ENCODE measurements at places on chromosomes 2 and 18.

DNA sequence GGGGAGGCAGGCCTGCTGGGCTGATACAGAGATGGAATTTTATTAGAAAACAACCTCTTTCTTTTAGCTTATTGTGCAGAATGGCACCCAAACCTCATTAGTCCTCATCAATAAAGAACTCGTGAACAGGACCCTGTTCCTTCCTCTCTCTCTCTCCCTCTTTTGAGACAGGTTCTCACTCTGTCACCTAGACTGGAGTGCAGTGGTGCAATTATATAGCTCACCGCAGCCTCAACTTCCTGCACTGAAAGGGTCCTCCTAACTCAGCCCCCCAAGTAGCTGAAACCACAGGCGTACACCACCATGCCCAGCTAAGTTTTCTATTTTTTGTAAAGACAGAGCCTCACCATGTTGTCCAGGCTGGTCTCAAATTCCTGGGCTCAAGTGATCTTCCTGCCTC, 21.7 kb upstream of the AP1S3 start:
- H3K27ac ChIP-seq = no peak overlapping the region
- no peak for DNase-seq
- H3K4me1 ChIP-seq = no peaks in the 10 kb centered on the region
- no peak overlapping the region for H3K4me3 ChIP-seq
- H3K36me3 ChIP-seq = no peaks in the 10 kb centered on the region

- no peak overlapping the region for H3K27ac ChIP-seq
- H3K4me3 ChIP-seq = no peak overlapping the region
- no peaks in the 10 kb centered on the region for H3K36me3 ChIP-seq
- DNase-seq = no peak
Measured at GRCh38 chr2:171201271-171201670, 40.6 kb upstream of the TLK1 start.

- H3K4me3 ChIP-seq = no peak overlapping the region
- no peaks in the 10 kb centered on the region for H3K4me1 ChIP-seq
- H3K27me3 ChIP-seq = no peaks in the 10 kb centered on the region
- no peak overlapping the region for H3K27ac ChIP-seq
Measured at GRCh38 chr2:220296174-220296573, 668.7 kb downstream of the SLC4A3 start.

GRCh38 chr2:64945973-64946768, 43.0 kb upstream of the SLC1A4 start:
- no peak overlapping the region for H3K4me3 ChIP-seq
- H3K27ac ChIP-seq = no peak overlapping the region
- H3K27me3 ChIP-seq = no peaks in the 10 kb centered on the region
- no peaks in the 10 kb centered on the region for H3K36me3 ChIP-seq

DNA sequence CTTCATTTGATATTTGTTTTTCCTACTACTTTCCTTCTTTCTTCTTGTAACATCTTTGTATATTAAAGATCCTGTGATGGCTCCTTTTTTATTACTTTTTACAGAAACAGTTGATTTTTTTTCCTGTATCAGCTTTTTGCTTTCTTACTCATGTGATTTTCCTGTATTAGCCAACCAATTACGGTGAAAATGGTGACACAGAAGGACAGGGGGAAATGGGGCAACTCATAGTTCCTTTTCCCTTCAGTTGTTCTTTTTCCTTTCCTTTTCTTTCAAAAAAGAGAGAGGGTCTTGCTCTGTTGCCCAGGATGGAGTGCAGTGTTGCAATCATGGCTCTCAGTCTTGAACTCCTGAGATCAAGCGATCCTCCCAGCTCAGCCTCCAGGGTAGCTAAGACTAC, 117.8 kb downstream of the ATL2 start:
- H3K4me3 ChIP-seq = no peak overlapping the region
- H3K27ac ChIP-seq = no peak overlapping the region
- no peaks in the 10 kb centered on the region for H3K4me1 ChIP-seq
- DNase-seq = no peak
- no peaks in the 10 kb centered on the region for H3K27me3 ChIP-seq
- no peaks in the 10 kb centered on the region for H3K36me3 ChIP-seq

DNA sequence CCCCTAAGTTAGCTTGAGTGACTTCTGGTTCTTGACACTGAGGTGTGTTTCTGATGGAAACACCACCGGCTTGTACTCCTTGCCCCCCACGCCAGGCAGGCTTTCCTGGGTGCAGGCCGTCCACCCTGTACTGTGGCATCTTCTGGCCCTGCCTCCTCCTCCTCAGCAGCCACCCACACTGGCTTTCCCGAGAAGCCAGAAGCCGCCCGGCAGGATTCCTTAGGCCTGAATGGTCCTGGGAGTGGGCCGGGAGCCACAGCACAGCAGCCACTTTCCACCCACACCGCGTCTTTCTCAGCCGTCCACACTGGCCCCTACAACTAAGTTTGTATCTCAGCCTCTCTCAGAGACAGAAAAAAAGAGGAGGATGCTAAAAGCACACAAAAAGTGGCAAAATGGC, 2.1 kb upstream of the HSBP1L1 start:
- DNase-seq = no peak
- H3K27ac ChIP-seq = no peak overlapping the region
- H3K4me3 ChIP-seq = no peak overlapping the region
- peaks cover 18% of the 10 kb centered on the region for H3K4me1 ChIP-seq

GRCh38 chr18:50154420-50154819, 40.5 kb downstream of the MYO5B start:
- H3K27me3 ChIP-seq = no peaks in the 10 kb centered on the region
- no peaks in the 10 kb centered on the region for H3K36me3 ChIP-seq
- DNase-seq = no peak
- H3K27ac ChIP-seq = no peak overlapping the region
- H3K4me1 ChIP-seq = no peaks in the 10 kb centered on the region

- H3K27me3 ChIP-seq = no peaks in the 10 kb centered on the region
- no peaks in the 10 kb centered on the region for H3K4me1 ChIP-seq
- no peaks in the 10 kb centered on the region for H3K36me3 ChIP-seq
Measured at GRCh38 chr2:234135750-234136221, 85.3 kb downstream of the SPP2 start.

- no peaks in the 10 kb centered on the region for H3K27me3 ChIP-seq
- peak overlapping the region; percentile 80 for H3K27ac ChIP-seq
- no peaks in the 10 kb centered on the region for H3K4me1 ChIP-seq
- H3K4me3 ChIP-seq = no peak overlapping the region
- H3K36me3 ChIP-seq = no peaks in the 10 kb centered on the region
Measured at GRCh38 chr2:95043300-95044093, 18.0 kb downstream of the MAL start.

GRCh38 chr2:119306196-119306590, 60.4 kb downstream of the C2orf76 start:
- H3K4me3 ChIP-seq = peak overlapping the region; percentile 32
- no peaks in the 10 kb centered on the region for H3K36me3 ChIP-seq
- H3K4me1 ChIP-seq = no peaks in the 10 kb centered on the region
- no peaks in the 10 kb centered on the region for H3K27me3 ChIP-seq
- H3K27ac ChIP-seq = peak overlapping the region; percentile 52

DNA sequence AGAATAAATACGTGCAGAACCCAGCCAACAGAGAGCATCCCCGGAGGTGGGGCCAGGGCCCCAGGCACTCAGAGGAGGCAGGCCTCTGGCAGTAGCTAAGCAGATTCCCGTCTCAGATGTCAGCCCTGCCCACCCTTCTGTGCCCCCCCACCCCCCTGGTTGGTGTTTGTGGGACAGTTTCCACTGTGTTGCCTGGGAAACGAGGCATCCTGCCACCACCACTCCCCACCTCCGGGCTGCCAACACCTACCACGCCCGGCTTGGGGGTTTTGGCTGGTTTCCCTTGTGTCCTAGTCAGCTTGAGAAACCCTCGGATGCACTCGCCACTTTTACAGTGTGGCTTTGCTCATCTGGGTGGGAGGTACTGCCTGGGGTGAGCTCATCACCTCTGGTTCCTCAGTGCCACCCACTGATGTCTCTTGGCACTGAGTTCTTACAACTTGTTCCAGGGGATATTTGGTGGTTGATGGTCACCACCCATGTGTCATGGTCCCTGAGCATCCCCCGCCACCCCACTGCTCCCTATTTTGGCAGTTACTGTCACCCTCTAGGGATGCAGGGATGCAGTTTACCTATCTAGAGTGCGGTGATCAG, 72.4 kb upstream of the YWHAQ start:
- peak; percentile 70 for DNase-seq
- H3K4me3 ChIP-seq = no peak overlapping the region
- H3K36me3 ChIP-seq = no peaks in the 10 kb centered on the region

DNA sequence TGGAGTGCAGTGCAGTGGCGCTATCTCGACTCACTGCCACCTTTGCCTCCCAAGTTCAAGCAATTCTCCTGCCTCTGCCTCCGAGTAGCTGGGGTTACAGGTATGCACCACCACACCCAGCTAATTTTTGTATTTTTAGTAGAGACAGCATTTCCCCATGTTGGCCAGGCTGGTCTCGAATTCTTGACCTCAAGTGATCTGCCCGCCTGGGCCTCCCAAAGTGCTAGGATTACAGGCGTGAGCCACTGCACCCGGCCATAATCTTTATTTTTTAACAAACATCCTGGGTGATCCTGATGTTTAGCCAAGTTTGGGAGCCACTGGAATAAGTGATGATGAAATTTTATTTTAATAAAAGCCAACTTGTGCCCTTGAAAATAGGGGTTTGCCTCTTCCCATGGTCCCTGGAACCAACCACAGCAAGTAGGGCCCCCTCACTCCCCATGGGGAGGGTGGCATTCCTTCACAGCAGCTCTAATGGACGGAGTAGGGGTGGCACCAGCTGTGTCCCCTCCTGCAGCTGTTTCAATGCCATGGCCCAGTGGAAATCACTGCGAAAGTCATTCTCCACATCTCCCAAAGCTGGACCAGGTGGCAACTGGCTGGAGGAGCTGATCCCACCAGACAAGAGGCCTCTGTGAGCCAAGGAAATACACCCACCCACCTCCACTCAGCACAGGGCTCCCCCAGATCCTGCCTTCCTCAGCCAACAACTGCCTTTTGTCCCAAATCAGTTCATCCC, 194.8 kb downstream of the ZFP36L2 start:
- H3K36me3 ChIP-seq = no peaks in the 10 kb centered on the region
- peak overlapping the region; percentile 79 for H3K27ac ChIP-seq
- no peak for DNase-seq
- no peaks in the 10 kb centered on the region for H3K4me1 ChIP-seq
- H3K4me3 ChIP-seq = no peak overlapping the region
- no peaks in the 10 kb centered on the region for H3K27me3 ChIP-seq

DNA sequence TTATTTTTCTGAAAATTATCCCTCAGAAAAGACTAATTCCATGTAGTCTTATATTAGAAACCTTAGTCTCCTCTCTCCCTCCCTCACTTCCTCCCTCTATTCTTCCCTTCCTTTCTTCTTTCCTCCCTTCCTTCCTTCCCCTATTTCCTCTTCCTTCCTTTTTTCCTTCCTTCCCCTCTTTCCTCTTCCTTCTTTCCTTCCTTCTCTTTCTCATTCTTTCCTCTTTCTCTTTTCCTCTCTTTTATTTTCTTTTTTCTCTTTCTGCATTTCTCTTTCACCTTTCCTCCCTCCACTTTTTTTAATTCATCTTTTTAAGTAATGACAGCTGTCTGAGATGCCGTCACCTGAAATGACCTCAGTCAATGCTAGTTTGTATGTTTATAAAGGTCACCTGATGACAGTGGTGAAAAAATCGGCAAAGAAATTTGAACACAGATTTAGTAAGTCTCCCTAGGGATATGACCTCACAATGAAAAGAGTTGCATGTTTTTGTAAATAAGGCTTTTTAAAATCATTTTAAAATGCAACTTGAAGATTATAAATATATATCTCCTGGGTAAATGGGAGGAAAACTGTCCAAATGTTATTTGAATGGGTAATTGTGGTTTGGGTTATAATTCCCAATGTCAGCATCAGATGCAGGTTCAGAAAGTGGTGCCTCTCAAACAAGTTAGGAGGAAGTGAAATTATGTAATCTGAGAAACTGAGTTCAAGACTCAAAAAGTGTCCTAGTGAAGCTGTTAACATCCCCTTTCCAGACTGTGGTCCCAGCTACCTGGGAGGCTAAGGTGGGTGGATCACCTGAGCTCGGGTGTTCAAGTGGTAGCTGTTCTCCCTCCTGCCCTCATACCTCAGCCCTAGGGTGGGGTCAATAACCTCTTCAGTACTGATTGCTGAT, 90.3 kb upstream of the ST3GAL5 start:
- no peaks in the 10 kb centered on the region for H3K27me3 ChIP-seq
- no peak overlapping the region for H3K27ac ChIP-seq
- no peak overlapping the region for H3K4me3 ChIP-seq

GRCh38 chr2:28049416-28049815, 158.9 kb downstream of the BABAM2 start:
- peaks cover 3% of the 10 kb centered on the region for H3K4me1 ChIP-seq
- H3K36me3 ChIP-seq = no peaks in the 10 kb centered on the region
- no peak overlapping the region for H3K27ac ChIP-seq
- H3K4me3 ChIP-seq = no peak overlapping the region

- H3K27me3 ChIP-seq = no peaks in the 10 kb centered on the region
- no peak for DNase-seq
- no peak overlapping the region for H3K27ac ChIP-seq
- H3K4me3 ChIP-seq = no peak overlapping the region
- no peaks in the 10 kb centered on the region for H3K36me3 ChIP-seq
Measured at GRCh38 chr2:26541401-26542193, 63.7 kb upstream of the OTOF start.

DNA sequence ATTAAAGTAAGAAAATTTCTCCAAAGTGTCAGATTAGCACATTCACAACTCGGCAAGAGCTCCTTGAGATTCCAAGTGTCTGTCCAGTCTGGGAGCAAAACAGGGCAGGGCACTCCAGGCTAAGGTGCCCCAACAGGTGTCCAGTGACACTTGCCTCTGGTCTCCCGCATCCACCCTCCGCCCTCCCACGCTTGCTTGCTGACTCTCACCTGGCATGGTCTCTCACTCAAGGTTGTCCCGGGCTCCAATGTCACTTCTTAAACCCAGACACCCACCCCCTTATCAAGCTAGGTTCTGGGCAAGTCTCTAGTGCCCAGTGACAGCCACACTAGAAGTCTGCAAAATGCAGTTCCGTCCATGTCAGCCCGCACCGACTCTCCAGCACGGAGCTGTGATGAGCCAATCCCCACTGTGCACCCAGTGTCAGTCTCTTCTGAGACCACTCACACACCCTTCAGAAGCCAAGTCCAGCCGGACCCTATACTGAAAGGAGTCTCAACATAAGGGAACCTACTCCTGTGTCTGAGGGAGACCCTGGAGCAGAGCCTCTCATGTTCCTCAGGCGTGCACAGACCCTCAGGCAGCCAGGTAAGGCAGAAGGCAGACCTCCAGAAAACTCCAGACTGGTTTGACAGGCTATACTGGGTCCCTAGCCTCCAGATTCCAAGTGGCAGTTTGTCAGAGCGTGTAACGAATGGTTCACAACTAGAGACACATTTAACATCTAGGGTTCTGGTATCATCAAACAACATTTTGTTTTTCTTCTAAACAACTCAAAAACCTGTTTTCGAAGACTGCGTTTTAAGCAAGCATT, 45.6 kb downstream of the HDLBP start:
- no peak overlapping the region for H3K27ac ChIP-seq
- H3K4me3 ChIP-seq = no peak overlapping the region
- DNase-seq = peak; percentile 54
- no peaks in the 10 kb centered on the region for H3K27me3 ChIP-seq
- H3K4me1 ChIP-seq = peaks cover 38% of the 10 kb centered on the region

DNA sequence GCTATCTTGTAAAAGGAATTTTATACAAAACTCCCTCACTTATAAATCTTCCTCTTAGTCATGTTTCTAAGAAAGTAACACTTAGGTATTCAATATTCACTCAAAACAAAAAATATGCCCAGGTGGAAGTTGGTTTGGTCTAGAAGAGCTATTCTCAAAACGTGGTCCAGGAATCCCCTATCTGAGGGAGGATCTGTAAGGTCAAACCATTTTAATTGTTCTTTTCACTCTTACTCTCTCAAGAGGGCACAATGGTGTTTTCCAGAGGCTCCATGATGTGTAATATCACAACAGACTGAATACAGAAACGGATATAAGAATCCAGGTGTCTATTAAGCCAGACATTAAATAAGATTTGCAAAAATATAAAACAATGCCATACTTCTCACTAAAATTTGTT, 9.9 kb downstream of the MOB1A start:
- H3K4me1 ChIP-seq = peaks cover 3% of the 10 kb centered on the region
- H3K27me3 ChIP-seq = no peaks in the 10 kb centered on the region
- no peak for DNase-seq
- no peak overlapping the region for H3K27ac ChIP-seq

Data from right atrium auricular region (tissue), 2 donors.